ENCODE measurements at places on chromosomes 3 and 15.

GRCh38 chr15:74651242-74651741, 35.7 kb downstream of the CLK3 start:
- DNase-seq = no peak

DNA sequence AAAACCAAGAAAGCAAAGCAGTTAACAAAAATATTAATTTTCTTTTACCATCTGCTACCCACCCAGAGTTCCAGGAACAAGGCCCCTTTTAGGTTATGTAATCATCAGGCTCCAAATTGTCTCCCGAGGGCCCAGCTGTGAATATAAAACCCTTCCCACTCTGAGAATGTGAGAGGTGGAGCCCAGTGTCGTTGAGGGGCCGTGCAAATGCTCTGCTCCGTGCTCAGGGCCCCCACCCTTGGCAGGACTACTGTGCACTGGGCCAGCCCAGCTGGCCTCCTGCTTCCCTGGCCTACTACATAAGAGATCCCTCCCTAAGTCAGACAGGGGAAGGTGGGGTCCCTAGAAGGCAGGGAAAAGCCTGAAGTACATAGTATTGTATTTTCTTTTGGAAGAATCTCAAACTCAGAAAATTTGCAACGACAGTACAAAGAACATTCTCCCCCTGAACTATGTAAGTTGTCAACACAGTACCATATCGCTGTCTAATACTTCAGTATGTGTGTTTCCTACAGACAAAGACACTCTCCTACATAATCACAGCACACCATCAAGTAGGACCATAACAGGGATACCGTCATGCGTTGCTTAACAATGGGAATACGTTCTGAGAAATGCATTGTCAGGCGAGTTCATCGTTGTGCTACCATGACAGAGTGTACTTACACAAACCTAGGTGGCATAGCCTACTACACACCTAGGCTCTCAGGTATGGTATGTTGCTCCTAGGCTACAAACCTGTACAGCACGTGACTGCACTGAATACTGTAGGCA, 4.4 kb upstream of the CLEC3B start:
- DNase-seq = no peak

- peak; percentile 55 for DNase-seq
These were observed 32.8 kb downstream of the ZNF589 start for GRCh38 chr3:48273594-48274211.

DNA sequence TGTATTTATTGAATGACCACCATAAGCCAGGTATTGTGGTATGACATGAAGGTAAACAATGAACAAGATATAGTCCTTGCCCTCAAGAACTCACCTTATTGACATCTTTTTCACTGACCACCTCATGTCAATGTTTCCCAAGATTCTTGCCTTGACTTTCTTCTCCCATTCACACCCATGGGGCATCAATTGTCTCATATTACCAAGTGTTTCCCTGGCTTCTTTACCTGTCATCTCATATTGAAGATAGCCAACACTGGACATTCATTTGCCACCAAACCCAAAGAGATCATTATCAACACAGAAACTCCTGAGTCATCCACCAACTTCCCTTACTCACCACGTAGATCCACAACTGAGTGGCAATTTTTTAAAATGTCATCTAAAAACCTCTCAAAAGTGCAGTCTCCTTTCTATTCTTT, 2.2 kb downstream of the EFHB start:
- DNase-seq = no peak

DNA sequence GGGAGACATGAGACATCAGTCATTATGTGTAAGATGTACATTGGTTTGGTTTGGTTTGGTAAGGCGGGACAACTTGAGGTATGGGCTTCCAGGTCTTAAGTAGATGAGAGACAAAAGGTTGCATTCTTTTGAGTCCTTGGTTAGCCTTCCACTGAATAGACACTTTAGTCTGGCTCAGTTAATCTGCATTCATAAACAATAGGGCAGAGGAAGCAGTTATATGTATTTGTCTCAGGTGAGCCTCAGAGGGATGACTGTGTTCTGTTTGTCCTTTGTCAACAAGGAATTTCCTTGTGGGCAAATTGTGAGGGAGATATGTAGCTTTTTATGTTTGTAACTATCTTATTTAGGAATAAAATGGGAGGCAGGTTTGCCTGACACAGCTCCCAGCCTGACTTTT, 50.4 kb downstream of the TCF12 start:
- no peak for DNase-seq

- DNase-seq = no peak
These were observed 3.7 kb upstream of the CNTN4 start for GRCh38 chr3:2094941-2095340.

DNA sequence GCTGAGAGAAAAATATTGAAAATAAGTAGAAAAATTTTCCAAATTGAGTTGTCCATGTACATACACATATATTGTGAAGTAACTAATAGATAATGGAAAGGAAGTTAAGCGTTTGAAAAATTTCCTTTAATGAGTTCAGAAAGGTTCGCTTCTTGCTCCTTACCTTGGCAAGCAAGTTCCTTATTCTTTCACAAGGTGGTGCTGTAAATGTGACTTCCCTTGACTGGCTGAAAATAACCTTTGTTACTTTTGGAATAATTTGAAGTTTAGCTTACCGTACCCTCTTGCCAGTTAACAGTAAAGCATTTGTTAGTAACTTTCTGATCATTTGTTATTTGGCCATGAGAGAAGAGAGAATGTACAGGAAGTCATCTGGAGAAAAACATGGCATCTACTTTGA, 41.6 kb downstream of the PYDC2 start:
- no peak for DNase-seq

DNA sequence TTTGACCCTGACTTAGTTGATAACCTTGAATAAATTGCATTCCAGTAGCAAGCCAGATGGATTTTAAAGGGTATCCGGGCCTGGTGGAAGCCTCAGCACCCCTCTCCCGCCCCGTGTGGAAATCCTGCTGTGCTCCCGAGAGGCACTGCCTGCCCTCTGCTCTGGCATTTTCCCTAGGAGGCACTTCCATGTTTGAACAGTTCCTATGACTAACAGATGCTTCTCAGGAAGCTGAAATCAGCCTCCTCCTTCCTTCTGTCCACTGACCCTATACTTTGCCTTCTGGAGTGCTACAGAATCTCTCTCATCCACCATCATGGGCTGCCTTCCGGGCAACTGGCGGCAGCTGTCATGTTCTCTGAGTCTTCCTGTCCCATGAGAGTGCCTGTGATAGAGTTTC, 90.8 kb downstream of the GABRG3 start:
- no peak for DNase-seq

DNA sequence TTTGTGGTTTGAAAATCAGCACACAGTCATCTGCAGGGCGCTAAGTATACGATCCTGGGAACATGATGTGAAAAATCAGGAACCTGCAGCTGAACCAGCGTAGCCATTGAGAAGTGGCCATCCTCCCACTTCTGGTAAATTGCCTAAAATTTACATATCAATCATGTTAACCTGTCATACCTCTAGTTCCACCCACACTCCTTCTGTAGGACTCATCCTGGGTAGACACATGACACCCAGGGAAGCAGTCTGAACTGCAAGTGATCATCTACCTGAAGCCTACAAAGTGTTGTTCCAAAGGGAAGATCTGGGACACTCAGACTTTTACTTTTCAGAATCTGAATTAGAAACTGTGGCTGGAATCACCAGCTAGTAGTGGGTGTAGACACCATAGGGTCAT, 5.5 kb upstream of the PSMD6 start:
- no peak for DNase-seq

DNA sequence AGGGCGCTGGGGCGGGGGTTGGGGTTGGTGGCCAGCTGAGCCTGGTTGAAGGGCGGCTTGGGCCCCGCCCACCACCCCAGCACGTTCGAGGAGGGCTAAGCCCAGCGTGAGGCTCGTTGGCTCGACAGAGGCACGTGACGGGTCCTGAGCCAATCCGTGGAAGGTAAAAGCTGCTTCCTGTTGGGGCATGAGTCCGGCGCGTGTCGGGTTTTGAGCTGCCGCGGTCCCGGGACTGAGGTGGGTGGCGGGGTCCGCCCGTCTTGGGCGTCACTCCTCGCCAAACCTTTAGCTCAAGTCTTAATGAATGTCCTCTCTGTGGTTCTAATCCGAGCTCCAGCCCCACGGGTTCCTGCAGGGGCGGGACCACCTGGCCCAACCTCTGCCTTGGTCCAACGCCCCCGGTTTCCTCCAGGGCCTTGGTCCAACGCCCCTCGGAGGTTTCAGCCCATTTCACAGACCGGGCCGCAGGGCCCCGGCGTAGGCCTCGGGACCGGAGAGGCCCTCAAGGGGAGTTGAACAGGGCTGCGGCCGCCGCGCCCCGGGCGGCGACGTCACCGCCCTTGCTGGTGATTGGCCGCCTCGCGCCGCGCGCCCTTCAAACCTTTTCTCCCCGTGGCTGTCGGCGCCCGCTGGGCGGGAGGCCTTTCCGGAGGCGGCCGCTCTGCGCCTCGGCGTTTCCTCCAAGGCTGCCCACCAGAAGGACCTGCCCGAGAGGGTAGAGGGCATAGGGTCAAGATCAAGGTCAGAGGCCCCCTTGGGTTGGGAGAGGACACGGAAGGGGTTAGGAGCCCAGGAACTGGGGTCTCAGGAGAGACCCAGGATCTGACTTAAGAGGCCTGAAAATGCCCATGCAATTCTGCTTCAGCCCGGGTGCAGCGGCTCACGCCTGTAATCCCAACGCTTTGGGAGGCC, at the start of gene RCCD1:
TSS of gene RCCD1 (plus strand) at position 173 of the 912 bp plus-strand sequence. CDS start 1,851 bp downstream, outside the sequence.
- peak; percentile 92 for DNase-seq
